Cardiac ventricle fibroblast (primary cell): ENCODE measurements at places on chromosomes 7 and 10. TPM values are rescaled to one million over a fixed set of nuclear protein-coding genes. Genes with fewer than 3 reads are reported as not detected.

Gene ASZ1
- not detected in 2 replicates for total RNA-seq

Gene CHST3
- total RNA-seq = 12.8 and 13.4 TPM in 2 replicates

Gene NXPH1
- total RNA-seq = not detected in 2 replicates

Gene NPC1L1
- total RNA-seq = not detected in 2 replicates

Gene OLAH
- total RNA-seq = not detected in 2 replicates

Gene PLXDC2
- 7.5 and 10.0 TPM in 2 replicates for total RNA-seq

Gene SPDYE16
- 0.75 TPM in 1 of 2 replicates, not detected in the other for total RNA-seq

Gene DYDC1
- total RNA-seq = not detected in 2 replicates

Gene DIP2C
- total RNA-seq = 10.2 and 11.3 TPM in 2 replicates

Gene EVX1
- total RNA-seq = 0.50 TPM in 1 of 2 replicates, not detected in the other

Gene PPP1R9A
- total RNA-seq = under 0.01 and 0.06 TPM in 2 replicates
